C1 segment of cervical spinal cord (tissue), 14 donors: ENCODE measurements at places on chromosomes 5 and 9.

DNA sequence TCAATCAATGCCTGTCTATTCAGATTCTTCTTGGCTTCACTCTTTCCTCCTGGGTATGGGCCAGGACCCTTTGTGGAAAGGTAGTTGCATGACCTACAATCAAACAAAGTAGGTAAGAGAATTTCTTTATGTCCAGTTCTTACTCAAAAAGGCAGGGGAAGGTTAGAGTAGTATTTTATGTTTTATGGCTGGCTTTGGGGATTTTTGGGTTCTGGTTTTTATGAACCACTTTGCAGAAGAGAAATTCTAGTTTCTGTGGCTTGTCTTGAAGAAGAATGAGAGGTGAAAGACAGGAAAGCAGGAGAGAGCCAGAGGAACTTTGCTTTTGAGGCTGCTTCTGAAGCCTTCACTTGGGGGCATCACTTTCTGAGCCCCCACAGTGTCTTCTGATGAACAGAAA is 14.7 kb upstream of the CRHBP start:
- DNase-seq = no peak

DNA sequence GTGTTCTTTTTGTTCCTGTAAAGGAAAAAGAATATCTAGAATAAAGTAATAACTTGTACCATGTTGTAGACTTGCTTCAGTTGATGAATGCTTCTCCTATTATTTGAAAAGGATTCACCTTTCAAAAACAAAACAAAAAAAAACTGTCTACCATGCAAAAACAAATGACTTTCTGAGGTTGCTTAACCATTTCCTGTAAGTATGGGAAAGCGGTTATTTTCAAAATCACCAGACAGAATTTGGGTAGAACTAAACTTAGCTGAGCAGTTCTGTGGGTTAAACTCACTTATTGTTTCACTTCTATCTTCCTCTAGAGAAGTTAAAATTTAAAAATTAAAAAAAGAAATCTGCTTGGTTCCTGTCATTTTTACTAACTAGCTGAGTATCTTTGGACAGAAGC is 25.2 kb downstream of the LNPEP start:
- DNase-seq = no peak

DNA sequence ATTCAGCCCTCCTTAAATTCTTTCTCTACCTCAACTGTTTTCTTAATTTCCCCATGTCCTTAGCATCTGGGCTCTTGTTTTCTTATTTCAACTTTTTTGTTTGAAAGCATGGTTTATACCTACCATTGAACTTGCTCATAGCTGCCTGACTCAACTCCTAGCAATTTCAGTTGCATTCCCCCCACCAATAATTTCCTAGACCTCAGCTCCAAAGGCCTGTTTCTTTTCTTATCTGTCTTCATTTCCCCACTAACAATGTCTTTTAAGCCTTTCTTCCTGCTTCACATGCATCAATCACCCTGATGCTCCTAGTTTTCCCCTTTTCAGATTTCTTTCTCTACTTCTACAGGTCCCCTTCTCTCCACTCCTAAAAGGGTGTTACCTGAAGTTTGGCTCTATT is 129.7 kb upstream of the PDE4D start:
- DNase-seq = no peak

DNA sequence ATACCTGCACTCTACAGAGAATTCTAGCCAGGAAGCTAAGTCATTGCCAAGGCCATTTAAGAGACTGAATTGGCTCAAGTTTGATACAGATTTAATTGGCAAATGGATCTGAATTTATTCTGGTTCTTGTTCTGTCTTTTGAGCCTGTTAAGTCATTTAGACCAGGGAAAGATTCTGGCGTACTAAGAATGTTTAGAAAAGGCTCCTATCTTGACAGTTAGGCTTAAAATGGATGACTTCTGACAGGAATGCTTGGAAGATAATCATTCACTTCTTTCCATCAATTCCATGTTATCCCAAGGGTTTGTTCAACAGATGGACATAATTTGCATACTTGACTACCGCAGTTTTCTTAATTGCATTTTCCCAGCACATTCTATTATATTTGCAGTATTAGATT is 376.6 kb downstream of the PTPRD start:
- DNase-seq = no peak

DNA sequence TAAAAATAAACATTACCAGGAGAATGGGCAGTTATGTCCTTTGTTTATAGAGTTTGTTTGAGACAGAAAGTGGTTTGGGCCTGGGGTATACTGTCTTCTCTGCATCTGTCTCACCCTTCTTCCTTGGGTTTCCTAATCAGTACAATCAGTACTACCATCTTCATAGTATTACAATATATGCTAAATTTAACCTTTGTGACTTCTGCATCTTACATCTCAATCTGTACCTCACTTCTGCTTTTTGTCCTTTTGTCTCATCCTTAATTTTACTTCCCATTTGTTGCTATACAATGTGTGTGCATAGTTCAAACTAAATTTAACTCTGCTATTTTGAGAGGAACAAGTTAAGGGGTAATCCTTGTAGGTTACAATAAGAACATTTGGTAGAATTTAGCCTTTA is 19.6 kb downstream of the FBXO38 start:
- DNase-seq = no peak

GRCh38 chr9:111994831-111995458 is 98.3 kb downstream of the UGCG start:
- no peak for DNase-seq

DNA sequence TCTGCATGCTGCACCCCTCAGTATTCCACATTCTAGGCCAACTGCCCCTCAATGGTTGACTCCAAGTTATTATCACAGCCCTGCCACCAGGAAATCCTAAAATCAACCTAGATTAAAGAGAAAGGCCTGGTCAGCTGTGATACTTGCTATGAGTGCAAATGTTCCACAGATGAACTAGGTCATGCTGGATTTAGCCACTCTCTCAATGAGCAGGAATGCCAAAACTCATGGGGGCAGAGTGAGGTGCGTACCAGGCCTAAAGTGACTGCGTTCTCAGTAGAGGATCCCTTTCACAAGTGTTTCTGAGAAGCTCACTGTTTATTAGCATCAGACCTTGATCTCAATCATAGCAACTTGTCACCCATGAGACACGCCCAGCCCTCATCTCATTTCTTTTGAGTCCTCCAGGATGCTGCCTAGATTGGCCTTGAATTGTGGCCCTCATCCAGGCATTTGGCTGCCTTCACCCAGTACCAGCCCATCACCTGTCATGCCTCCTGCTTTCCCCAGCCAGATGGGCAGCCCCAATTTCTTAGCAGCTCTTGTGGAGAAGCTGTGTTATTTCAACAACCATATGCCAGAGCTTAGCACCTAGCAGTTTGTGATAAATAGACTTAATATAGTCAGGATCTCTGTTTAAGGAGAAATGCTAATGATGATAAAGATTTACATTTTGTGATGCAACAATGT is 383.9 kb downstream of the CTNND2 start:
- DNase-seq = no peak

DNA sequence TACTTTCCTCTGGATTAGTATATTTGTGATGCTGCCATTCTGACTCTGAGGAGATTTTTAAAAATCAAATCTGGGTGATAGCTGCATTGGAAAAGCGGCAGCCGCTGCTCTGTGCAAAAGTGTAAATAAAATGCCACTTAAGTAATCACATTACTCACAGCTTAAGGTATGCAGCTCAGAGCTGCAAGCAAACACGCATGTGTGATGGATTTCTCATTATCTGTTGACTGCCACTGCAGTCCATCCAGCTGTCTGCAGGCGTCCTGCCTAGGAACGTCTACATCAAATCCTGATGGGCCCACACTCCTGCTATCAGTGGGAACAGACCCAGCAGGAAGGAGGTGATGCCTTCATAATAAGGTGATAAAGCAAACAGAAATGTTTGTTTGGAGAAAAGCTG is 216.9 kb downstream of the SPOCK1 start:
- DNase-seq = no peak

- DNase-seq = no peak
These were observed 65.7 kb upstream of the SHB start for GRCh38 chr9:38134611-38135237.

DNA sequence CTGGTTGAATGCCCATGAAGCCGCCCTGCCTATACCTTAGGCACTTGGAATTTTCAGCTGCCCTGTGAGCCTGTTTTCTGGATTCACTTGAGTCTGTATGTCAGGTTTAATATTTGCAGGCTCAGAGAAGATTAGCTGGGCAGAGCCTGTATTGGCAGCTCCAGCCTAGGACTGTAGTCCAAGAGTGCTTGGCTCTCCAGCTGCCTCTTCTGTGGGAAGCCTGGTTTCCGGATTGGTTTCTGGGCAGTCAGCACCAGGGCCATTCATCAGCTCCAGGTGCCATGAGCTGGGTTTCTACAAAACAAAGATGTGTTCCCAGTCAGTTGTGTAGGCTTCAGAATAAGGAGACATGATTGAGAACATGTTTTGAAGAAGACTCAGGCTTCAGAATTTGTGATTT is 90.1 kb downstream of the ARHGAP26 start:
- no peak for DNase-seq

DNA sequence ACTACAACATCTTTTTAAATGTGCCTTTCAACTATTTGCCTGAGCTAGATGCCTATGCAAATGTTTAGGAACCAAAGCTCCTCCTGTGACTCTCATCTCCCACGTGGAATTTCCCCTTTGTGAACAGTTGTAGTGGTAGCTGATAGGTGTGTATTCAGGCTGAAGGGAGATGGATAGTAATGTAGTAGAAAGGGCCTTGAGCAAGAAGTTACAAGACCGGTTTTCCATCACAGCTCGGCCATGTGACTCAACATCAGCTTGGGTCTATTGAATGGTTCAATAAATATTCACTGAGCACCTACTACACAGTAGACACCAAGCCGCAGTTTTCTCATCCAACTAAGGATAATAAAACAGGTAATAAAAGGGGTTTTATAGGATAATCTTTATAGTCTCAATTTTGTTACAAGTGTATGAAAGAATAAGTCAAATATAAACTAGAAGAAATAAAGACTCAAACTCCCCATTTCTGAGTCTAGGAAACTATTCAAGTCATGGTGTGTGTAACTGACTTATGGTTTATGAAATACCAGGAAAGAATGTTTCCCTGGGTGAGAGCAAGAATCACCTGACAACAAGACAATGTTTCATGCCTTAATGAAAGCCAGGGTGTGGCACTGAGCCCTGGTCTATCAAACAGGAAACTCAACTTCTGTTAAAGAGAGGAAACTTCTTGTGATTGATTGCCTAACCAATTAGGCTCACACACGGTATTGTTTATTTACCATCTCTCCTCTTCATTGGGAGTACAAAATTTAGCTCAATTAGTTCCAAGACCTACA is 187.1 kb upstream of the SPEF2 start:
- DNase-seq = no peak

DNA sequence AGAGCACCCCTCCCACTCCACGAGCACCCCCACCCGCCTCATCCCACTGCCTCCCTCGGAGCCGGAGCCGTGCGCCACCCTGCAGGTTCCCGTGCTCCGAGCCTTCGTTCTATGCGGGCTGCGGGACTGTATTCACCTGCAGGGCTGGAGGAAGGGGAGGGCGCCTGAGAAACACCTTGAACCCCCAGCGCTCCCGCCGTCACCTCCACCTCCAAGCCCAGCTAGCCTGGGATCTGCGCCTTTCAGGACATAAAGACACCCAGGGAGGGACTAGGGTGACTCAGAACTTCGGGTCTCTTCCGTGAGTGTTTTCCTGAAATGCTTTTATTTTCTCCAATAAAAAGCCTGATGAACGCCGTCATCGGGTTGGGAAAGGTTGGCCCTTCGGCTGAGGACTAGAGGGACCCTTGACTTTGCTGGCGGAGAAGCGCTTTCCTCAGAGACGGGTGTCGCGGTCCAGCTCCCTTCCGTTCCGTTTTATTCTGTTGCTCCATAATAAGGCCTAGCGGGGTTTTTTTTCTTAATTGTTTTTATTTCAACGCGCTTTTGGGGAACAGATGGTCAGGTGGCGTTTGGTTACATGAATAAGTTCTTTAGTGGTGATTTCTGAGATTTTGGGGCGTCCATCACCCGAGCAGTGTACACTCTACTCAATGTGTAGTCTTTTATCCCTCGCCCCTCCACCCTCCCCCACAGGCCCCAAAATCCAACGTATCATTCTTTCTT is 4.6 kb downstream of the TLX3 start:
- peak; percentile 54 for DNase-seq

DNA sequence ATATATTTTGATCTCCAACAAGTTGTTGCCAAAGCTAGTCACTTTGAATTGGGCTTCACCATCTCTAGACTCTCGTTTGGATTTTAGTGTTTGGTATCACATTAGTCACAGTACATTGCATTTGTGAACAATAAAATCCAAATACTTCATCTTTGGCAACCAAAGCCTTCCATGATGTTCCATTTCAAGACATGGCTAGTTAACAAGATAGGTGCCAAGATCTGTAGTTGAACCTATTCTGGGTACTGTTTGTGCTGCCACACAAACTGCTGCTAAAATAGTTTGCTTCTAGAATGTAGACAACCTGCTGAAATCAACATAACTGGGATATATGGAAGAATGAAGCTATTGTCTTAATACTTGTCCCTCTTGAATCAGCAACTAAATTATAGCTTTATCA is 207.5 kb downstream of the LRRC70 start:
- DNase-seq = no peak

DNA sequence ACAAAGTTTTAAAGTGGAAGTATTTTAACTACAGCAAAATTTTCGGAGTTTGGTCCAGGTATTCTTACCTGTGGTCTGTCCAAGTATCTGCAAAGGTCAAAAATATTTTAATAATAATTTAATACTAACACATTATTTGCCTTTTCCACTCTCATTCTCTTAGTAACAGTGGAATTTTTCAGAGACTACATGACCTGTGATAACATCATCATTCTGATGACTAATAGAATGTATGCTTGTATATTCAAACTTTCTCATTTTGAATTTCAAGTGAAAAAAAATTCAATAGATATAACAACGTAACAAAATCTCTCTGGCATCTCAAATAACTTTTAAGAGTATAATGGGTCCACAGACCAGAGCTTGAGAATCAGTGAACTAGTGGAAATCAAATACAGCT is 78.3 kb downstream of the FBXL17 start:
- DNase-seq = no peak

DNA sequence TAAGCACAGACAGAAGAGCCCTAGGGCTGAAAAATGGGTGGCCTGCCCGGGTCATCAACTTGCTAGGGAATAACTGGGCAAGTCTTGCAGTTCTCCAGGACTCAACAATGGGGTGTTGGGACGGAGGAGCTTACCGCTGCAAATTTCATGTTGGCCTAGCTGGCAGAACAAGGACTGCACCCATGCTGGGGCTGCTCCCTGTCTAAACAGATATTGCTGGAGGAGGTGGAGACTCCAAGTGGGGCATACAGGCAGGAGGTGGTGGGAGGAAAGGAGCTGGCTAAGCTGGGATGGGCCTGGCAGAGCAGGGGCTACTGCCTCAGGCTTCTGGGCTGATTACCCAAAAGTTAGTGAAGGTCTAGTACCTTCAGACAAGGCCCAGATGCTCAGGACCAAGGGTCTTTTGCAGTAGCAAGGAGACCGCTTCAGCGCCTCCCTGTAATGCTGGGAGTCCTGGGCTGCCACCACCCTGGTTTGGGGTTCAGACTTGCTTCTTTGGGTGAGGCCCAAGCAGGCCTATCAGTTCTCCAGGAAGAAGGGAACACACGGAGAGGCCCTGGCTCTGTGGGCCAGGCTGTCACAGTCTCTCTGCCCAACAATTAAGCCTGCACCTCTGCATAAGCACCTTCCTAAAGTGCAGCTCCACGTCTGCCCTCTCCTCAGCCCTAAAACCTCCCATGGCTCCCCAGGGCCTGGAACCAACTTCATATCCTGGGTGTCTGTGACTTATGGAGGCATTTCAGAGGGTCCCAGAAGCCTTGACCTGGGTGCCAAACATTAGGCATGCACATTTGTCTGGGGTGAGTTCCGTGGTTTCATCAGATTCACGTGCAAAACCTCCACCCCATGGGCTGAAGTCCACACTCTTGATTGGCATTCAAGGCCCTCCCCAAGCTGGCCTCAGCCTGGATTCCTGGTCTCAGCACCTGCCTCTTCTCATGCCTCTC is 24.2 kb upstream of the KIF12 start:
- DNase-seq = no peak

- no peak for DNase-seq
These were observed 317.0 kb upstream of the RPS23 start for GRCh38 chr5:82595113-82595512.
